ENCODE measurements at places on chromosomes 7 and 10.

DNA sequence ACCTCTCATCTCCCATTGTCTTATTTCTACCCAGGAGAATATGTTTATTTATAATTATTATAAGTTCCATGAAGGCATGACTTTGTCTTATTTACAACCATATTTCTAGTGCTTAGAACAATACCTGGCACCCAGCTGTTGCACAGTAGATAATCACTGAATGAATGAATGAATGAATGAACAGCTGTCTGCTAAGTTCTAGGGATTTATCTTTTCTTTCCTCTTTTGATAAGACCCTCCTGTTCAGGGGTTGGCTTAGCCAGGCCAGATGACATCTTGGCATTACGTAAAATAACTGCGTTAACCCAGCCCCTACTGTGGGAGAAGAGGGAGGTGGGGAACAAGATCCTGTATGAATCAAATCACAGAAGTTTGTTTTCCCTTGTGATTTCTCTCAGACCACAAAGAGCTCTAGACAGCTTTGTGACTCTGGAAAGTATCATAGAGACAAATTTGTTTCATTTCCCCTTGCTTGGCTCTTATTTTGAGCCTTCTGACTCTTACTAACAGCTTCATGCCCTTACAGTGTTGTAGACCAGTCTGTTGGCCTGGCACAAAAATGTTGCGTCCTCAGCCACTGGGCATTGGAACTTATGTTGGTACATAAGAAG lies 8.4 kb downstream of the ZNF862 start:
- no peak for DNase-seq

DNA sequence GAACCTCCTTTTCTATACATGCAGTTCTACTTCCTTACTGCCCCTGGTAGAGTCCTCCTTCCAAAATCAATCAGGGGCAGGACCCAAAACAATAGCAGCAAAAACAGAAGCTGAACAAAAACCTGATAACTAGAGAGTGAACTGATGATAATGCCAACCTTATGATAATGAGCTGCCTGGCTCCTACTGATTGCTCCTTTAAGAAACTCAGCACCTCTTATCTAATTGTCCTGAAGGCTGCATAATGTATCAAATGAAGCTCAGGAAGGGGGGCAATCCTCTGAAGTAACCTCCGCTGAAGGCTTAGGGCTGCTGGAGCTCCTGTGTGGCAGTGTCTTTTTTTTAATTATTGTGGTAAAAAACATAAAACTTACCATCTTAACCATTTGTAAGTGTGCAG lies 257.0 kb downstream of the PHTF2 start:
- no peak for DNase-seq

DNA sequence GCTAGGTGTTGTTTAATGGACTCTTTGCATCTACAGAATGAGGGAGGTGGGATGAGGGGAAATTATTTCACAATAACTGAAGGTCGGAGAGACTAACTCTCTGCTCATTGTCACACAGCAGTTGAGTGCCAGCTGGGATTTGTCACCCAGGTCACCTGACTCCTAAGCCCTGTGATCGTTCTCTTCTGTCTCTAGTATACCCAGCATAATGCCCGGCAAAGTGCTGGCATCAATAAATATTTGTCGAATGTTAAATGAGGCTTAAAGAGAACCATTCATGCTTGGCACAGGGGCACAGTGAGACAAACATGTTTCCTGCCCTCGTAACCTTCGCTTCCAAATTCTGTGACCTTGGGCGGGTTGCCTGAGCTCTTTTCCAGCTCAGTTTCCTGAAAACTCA lies 70.8 kb downstream of the TCF7L2 start:
- no peak for DNase-seq

DNA sequence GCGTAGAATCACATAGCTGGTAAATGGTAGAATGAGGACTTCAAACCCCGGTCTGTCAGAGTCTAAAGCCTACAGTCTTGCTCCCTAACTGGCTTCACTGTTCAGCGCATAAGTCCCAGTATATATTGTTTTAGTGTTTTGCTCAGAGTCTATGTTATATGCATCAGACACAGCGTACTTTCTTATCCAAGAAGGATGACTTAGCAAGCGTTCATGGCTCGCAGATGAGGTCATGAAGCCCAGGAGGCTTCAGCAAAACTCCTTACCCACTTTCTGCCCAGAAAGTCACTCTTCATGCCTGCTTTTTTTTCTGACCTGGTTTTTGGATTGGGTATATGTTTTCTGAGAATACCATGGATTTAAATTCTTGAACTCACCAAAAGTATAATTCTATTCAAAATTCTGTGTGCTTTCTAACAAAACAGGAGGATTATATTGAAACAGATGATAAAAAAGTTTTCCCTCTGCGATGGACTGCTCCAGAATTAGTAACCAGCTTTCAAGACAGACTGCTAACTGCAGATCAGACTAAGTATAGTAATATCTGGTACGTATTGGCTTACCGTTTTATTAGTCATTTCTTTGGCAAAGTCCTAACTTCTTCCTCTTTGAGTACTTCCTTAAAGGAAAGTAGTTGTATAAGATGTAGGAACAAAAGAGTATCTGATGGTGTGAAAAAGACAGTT lies 24.6 kb upstream of the BHLHA15 start:
- no peak for DNase-seq

DNA sequence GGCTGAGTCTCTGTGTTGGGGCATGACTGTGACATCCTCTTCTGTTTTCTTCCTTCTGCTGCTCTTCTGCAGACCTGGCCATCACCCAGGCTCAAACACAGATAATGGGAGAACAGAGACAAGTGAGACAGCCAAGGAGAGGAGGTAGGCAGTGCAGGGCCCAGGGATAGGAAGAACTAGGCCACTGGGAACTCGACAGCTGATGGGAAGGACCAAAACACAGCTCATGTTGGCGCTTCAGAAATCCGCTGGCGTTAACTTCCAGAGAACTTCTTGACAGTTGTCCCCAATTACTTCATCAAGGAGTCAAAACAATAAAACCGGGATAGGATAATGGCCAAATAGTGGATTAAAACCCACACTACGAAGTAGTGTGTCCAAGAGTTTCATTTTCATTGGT lies 97.0 kb upstream of the PALS2 start:
- DNase-seq: no peak

- DNase-seq: no peak
These were observed 6.3 kb downstream of the CFAP69 start for GRCh38 chr7:90251304-90251635.

GRCh38 chr10:14545827-14546226 lies 215.1 kb upstream of the FRMD4A start:
- DNase-seq: no peak

GRCh38 chr10:76209135-76209534 lies 777.7 kb downstream of the LRMDA start:
- DNase-seq: no peak

Data from stimulated activated CD8-positive, alpha-beta memory T cell treated with anti-CD3 and anti-CD28 coated beads, Interleukin-12 subunit alpha, Interleukin-12 subunit beta, amount 100 ng/mL, for 1 hour (primary cell).